ENCODE measurements at places on chromosomes 7 and 10.

DNA sequence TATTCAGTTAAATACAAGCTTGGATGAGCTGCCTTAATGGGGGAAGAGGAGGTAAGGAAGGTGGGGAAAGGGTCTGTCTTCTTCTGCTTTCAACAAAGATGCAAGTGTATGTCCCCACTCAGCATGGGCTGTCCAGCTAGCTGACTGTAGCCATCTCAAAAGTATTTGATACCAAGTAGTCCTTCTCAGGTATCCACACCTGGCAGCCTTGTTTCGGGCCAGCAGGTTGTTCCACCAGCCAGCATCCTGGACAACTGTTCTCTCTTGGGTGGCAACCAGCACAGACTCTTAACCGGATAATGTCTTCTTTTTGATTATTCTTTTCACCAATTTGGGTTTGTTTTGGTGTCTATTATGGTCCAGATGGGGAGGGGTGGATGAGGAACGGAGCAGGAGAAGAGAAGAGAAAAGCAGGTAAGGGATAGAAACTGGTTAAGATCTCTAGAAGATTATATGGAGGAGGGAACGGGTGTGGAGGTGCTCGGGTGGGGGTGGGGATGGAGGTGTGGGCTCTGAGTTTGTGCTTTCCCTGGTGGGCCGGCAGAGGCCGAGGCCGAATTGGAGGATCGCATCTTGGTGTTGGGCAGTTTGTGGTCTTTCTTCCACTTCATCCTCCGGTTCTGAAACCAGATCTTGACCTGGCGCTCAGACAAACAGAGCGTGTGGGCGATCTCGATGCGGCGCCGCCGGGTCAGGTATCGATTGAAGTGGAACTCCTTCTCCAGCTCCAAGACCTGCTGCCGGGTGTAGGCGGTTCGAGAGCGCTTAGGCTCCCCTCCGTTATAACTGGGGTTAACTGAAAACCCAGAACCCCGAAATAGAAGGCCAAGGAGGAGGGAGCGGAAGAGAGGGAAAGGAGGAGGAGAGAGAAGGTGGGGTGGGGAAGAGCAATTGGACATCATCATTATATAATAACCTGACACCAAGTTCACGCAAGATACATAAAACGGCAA lies 1.5 kb downstream of the HOXA4 start:
- DNase-seq, result no peak

DNA sequence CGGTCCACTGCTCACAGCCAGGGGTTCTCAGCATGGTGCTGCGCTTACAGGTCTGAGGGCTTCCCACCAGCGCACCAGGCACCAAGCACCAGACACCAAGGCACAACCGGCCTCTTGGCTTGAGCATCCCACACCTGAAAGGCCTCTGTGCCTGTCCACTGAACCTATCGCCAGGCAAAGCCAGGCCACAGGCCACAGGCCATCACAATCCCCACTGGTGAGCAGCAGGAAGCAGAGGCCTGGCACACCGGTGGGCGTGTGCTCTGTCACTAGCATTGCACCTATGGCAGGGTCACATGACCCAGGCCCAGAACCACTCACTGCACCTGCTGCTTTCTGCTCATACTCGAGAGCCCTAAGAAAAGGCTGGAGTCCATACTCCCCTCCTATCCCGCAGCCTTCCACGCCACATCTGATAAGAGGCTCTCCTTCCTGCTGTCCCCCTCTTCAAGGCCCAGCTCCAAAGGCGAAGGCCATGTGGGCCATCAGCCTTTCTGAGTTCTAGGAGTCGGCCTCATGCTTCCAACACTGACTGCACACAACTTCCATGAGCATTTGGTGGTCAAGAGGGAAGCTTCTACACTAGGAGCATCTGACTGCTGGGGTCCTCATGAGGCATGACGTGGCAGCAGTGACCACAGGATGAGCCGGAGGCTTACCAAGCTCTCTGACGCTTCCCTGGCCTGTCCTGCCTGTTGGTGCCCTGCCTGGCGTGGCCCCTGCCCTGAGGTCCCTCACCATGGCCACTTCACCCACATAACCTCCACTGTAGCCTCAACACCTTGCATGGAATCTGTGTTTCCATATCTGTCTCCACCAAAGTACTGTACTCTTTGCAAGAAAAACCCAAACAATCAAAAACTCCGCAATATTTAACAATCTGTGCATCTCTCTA lies 166.3 kb downstream of the TNS3 start:
- DNase-seq, result no peak

- no peak for DNase-seq
Measured at GRCh38 chr10:93876381-93876780, 17.4 kb upstream of the SLC35G1 start.

GRCh38 chr7:28674359-28674782 lies 262.1 kb downstream of the CREB5 start:
- DNase-seq, result no peak

DNA sequence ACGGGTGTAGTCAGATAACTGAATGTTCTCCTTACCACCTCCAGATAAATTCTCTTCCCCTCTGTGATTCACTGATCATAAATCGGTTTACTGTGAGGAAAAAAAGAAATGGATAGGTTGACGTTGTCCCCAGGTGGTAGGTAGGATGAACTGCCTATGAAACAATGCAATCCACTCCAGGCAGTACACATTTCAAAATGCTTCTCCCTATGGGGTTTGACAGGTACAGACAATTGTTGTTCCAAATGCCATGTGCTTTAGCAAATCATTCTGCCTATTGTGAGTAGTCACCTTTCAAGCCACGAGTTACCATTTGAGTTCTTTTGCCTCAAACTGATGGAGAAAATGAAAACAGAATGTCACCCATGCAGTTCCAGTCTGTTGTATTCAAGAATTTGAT lies 21.8 kb downstream of the VIM start:
- no peak for DNase-seq

- no peak for DNase-seq
Measured at GRCh38 chr10:59138052-59138451, 38.4 kb upstream of the PHYHIPL start.

- no peak for DNase-seq
Measured at GRCh38 chr7:155746188-155746587, 66.1 kb downstream of the SHH start.

- DNase-seq, result no peak
Measured at GRCh38 chr7:56097700-56098099, 4.9 kb upstream of the PHKG1 start.

Measured in tibial artery (tissue), 4 donors.